NCI-H446 (cell line): ENCODE measurements at places on chromosomes 11 and 22.

GRCh38 chr11:17642980-17643379 lies 76.4 kb upstream of the MYOD1 start:
- DNase-seq = no peak

DNA sequence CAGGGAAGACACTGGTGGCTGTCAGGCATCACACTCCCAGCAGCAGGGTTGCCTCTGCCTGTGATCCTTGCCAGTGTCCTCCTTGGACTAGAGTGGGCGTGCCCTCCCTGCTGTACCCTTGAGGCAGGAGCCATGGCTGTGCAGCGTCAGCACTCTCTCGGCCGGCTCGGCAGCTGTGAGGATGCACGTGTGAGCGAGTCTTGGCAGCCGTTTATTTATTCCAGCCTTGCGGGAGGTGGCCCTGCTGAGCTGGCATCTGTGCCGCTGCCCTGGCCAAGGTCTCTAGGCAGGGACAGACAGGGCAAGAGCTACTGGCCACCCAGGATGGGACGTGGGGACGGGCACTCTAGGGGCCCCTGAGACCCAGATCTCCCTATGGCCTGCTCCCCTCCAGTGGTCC lies 33.9 kb downstream of the TSPAN4 start:
- peak; percentile 91 for DNase-seq

GRCh38 chr11:76129729-76130128 lies 76.6 kb downstream of the WNT11 start:
- DNase-seq = no peak

DNA sequence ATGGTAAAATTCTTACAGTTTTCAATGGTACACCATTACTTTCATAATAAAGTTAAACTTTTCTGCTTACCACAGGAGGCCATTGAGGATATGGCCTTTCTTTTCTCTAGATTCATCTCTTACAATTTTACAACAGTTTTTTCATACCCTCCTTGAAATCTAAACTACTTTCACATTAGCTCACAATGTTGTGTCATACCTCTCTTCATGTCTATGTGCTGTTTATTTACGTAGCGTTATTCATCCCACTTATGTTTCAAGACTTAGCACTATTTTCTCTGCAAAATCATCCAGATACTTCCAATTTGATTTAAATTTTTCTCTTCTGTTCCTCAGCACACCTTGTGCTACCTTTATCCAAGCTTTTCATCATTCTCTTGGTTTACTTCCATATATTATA lies 123.3 kb downstream of the METTL15 start:
- DNase-seq = no peak

DNA sequence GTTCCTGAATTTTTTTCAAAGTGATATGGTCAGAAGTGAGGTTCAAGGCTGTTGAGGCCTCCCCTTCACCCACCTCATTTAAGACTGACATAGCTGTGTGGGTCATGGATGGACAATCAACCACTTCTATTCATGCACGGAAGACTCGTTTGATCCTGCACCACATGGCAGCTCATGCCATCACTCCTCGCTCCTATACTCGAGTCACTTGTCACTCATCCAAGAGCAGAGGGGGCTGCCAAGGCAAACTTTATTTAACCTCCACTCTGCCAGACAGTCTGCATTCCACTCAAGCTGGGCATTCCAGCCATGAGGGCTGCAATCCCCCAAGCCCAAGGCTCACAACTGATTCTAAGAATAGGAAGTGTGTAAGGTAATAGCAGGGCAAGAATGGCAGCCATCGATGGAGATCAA lies 34.1 kb downstream of the SNX19 start:
- no peak for DNase-seq
